ENCODE measurements at places on chromosomes 4 and X.
A peak's percentile ranks its signal among the peaks of the same experiment; 100 is the strongest.

GRCh38 chr4:38704622-38705154 is 40.7 kb downstream of the KLF3 start:
- no peak for DNase-seq

DNA sequence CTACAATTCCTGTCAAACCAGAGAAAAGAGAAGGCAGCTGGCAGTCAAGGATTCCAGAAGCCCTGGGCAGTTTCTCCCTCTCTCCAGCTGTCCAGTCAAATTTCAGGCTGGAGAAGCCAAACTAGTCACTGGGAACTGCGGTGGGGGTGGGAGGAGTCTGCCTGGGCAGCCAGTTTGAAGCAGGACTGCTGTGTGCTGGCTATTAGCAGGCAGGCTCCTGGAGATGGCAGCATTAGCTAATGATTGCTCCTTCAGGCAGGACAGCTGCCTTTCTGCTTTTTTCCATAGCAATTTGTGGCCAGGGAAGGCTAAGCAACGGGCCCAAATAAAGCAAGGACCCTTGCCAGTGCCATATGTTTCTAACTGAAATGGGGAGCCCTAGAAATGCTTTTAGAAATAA is 44.7 kb upstream of the FGF13 start:
- peak; percentile 0 for DNase-seq

GRCh38 chr4:139754938-139755337 is 89.3 kb downstream of the MGST2 start:
- no peak for DNase-seq

GRCh38 chrX:35786271-35786670 is 11.9 kb upstream of the MAGEB16 start:
- no peak for DNase-seq

DNA sequence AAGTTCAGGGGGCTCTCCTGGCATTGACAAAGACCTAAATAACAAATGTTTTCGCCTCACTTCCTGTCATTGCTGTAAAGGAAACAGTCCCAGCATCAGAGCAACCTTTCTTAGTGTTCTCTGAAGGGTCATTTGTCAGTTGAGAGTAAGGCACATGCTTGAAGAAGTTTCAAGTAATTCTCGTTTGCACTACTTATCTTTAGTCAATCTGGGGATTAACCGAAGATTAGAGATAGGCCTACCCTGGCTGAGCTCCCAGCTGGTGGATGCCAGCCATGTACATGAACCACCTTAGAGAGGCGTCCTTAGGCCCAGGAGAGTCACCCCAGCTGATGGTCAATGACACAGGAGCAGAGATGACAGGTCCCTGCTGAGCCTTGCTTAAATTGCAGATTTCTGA is 189.9 kb upstream of the PGRMC2 start:
- DNase-seq = no peak

Data from cardiac fibroblast (primary cell).